ENCODE measurements at places on chromosomes 1 and 21.

GRCh38 chr1:115448282-115449044 lies 110.4 kb upstream of the NGF start:
- DNase-seq, result no peak

- no peak for DNase-seq
Measured at GRCh38 chr1:80048716-80049115, 1042.2 kb upstream of the ADGRL4 start.

DNA sequence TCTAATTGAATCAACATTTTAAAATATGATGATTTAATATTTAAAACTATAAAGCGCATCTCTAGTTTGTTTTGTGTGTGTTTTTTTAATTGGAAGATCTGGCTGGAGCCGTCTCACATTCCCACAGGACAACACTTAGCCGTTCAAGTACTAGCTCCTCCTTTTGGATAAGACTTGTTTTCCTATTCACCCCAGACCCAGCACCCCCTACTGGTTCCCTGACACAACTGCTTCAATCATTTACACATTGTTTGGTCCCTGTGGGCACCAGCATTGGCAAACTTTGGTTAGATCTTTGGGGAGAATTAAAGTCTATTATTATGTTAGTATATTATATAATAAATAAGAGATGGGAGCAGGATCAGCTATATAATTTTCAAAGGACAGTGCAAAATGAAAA lies 34.5 kb downstream of the TYW3 start:
- DNase-seq, result no peak

- DNase-seq, result no peak
Measured at GRCh38 chr1:116390195-116390594, 17.2 kb downstream of the ATP1A1 start.

DNA sequence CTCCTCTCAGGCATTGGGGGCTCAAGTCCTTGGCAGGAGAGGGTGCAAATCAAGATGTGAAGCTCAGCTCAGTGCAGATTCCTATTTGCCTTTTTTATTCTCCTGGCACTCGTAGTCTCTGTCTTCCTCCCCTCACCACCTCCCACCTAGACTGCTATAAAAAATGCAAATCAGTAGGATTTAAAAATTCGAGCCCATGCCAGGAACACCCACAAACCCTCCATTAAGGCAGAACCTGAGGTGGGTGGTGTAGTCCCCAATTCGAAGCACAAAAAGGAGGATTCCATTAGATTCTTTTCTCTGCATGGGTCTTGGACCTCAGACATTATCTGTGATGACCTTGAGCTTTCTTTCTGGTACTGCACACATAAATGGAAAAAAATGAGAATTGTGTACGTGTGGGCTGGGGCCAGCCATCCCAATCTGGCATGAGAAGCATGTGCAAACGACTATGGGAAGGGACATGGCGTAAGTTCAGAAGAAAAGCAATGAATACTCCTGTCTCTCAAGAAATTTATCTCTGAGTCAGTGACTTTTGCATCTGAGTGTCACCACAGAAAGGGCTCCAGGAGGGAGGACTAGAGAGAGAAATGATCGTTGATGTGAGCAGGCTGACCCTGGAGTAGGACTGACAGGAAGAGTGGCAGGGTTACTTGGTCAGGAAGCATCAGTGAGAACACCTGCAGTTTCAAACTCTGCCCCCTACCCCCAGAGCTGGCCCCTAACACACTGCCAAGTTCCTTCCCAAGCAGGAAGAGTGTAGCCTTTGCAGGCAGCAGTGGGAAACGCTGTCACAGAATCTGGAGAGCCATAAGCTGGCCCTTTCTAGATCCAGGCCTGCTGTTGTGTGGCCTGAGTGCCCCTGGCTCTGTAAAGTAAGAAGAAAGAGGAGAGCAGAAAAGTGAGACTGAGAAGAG lies 1.7 kb downstream of the INKA2 start:
- no peak for DNase-seq

DNA sequence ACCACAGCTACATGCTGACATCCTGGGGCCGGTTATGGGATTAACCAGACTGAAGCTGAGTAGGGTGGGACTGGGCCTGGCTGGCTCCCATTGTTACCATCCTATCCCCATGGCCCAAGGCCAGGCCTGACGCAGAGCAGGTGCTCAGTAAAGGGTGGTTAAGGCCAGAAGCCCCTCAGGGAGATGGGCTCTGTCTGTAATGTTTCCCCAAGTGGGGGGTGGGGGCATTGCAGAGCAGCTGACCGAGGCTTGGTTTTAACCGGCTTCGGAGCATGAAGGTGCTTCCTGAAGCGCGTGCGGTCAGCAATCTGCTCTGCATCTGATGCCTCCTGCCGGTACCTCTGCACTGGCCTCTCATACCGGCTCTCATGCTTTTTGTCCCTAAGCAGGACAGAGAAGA lies 83.4 kb upstream of the ACTL8 start:
- no peak for DNase-seq

DNA sequence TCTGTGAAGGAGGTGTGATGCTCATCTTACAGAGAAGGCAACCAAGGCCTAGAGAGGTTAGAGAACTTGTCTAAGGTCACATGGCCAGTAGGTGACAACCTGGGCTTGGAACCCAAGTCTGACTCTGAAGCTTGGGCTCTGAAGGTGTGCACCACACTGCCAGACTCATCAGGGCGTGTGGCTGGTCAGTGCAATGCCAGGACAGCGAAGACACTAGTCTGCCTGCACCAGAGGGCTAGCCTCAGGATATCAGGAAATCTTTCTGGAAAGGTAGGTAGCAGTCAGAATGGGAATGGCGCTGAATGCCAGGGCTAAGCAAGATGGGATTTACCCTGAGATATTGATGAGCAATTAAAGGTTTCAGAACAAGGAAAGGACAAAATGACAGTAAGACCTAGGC lies 34.9 kb downstream of the ELK4 start:
- DNase-seq, result no peak

DNA sequence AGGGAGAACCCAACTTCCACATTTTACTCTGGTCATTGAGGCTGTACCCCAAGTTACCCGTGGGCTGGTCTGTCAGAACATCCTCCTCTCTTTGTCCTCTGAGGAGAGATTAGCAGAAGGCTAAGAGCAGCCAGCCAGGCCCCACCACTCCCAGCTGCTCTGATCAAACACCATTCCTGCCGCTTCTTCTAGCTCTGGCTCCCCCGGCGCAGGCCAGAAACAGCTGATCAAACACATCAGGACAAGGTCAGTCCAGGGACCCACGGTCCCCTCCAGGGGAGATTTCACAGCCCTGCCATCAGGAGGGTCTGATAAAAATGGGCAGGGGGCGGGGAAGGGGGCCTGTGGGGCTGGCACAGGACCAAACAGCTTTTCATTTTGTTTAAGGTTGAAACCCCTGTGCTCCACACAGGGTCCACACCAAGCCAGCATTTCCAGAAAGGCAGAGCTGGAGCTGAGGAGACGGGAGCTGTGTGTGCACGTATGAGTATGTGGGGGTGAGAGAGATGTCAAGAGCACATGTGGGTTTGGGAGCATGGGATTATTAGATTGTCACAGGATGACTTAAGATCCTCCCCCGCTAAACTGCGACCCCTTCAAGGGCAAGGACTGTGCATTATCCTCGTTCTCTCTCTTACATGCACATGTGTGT lies 29.9 kb upstream of the EPHA8 start:
- no peak for DNase-seq

DNA sequence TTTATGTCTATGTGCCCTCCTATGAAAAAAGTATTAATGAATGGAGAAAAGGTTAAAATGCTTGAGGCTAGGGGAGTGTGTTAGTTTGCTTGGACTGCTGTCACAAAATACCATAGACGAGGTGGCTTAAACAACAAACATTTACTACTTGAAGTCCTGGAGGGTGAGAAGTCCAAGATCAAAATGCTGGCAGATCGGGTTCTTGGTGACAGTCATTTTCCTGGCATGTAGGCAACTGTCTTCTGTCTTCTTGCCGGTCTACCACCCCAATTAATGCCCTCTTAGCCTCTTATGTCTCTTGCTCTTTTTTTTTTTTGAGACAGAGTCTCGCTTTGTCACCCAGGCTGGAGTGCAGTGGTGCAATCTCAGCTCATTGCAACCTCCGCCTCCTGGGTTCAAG lies 15.0 kb downstream of the ARID1A start:
- no peak for DNase-seq

GRCh38 chr1:204130981-204131892 lies 20.6 kb downstream of the ETNK2 start:
- DNase-seq, result no peak

DNA sequence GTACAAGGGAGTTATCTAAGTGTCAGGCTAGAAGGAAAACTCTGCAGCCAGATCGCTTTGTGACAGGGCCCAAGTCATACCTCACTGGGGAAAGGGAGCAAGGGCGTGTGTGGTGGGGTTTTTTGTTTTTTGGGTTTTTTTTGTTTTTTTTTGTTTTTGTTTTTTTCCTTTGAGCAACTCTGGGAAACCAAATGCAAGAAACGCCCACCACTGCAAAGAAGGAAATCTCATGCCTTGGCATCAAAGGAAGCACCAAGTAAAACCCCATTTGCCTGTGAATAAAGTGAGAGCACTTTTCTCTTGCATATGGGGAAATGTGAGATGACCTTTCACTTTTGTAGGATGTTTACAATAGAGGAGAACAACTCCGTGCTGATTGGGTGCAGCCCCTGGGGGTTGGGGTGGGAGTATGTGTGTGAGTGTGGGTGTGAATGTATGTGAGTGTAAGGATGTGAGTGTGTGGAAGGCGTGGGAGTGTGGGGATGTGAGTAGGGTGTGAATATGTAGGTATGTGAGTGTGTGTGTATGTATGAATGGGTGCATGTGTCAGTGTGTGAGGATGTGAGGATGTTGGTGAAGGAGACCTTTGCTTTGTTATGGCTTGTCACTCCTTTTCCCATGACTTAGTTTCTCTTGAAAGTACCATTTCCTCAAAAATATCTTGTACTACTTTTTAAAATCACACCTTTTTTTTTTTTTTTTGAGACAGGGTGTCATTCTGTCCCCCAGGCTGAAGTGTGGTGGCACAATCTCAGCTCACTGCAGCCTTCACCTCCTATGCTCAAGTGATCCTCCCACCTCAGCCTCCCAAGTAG lies 34.6 kb downstream of the IL12RB2 start:
- DNase-seq, result no peak

DNA sequence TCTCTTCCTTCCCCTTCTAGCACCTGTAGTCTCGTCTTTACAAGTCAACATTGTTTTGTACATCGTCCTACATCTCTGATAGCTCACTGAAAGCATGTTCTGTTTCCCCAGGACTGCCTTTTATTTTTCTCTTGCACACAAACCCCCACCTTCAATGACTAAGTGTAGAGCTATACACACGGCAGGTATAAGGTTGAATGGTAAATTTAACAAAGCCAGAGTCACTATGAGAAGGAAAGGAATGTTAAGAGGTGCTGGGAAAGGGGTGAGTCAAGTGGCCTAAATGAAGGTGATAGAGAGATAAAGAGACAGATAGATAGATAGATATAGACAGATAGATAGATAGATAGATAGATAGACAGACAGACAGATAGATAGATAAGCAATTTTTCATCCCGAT lies 134.3 kb upstream of the ATP1B1 start:
- no peak for DNase-seq

GRCh38 chr1:77975907-77976306 lies 3.0 kb downstream of the FUBP1 start:
- no peak for DNase-seq

DNA sequence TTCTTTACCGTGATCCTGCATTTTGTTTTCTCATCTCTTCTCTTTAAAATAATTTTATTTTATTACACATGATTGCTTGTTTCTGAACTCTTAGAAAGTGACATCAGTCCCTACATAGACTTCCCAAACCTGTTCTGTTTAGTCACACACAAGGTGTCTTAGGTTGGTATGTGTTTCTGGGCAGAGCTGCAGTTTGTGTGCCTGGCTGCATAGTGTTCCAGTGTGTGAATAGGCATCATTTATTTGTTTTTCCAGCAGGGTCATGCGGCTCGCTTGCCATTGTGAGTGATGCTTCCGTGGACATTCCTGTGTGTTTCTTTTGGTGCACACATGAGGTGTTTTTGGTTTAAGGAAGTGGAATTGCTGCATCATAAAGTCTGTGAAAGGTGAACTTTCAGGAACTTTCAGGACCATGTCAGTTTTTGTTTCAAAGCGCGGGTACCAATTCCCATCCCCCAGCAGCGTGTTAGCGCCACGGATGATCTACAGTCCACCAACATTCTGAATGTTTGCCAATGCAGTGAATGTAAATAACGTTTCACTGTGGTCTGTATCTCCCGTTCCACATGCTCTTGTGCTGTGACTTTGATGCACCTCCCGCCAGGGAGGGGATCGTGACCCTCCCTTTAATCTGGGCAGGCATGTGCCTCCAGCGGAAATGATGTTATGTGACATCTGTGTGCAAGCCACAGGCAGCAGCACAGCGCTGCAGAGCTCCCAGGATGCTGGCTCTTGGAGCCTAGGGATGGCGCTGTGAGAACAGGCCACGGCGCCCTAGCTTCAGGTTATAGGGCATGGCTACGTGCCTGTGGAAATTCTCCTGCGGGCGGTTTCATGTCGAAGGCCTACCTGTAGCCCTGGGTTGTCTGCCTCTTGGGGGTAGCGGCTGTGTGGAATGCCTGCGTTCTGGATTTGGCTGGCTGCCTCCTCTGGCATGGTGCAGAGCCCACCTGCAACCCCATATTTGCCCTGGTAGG lies 144.6 kb upstream of the COL6A1 start:
- no peak for DNase-seq

- peak; percentile 54 for DNase-seq
Measured at GRCh38 chr1:44661781-44662682, 12.2 kb downstream of the TMEM53 start.

- no peak for DNase-seq
Measured at GRCh38 chr1:51636764-51637522, 20.1 kb downstream of the OSBPL9 start.

- DNase-seq, result peak; percentile 28
Measured at GRCh38 chr1:229230140-229230892, 40.6 kb upstream of the RAB4A start.

DNA sequence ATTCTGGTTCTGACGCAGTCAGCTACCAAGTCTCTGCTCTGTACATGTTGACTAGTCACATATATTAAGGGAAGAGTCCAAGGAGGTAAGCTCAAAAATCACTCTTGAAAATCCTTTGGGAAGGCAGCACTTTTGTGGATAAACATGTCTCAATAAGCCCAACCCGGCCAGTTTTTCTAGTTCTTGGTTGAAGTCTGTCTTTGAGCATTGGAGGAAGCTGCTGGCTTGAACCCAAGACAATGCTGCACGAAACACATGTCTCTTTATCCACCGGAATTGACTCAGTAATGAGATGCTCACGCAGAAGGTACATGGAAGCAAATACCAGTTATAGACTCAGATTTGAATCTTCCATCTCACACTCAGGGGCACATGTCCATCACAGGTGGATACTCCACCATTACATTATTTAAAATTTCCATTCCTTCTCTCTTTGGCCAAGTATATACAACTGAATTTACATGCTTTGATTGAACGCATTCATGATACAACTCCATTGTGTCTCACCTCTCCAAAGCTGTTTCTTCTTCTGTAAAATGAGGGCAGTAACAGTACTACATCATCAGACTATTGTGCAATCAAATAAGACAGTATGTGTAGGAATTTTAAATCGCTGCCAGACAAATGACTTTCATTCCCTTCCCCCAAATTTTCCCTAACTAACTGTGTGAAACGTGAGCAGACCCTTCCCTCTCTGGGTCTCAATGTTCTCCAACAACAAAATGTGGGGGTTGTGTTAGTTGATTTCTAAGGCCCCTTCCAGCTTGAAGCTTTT lies 9.6 kb upstream of the GUCA2A start:
- no peak for DNase-seq
